ENCODE measurements at places on chromosomes 4 and X.

GRCh38 chr4:88212253-88212561 is 53.8 kb upstream of the ABCG2 start:
- DNase-seq = no peak

DNA sequence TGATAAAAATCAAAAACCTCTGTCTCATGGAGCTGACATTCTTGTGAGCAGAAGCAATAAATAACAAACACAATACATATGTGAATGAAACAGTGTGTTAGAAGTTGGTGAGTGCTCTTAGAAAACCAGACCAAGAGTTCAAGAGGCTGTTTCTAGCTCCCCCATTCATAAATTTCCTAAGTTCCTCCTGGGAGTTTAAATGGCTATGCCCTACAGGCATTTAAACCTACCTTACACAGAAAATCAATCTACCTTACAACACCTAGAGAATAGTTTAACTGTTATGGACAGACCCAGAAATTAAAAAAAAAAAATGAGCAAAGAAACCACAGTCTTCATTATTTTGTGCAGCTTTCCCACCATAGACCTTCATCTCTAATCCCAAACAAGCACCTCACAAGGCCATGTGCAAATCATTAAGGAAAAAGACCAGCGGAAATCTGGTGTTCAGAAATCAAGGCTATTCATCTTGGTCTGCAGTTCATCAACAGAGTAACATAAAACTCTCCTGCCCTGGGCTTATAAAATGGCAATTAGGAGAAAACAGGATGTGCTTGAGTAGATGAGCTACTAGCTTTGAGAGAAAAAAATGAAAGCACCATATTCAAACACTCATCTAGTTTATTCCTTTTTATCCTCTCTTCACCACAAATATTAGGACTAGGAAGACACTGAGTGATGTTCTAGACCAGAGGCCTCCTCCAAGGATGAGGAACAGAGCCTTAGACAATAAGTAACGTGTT is 147.2 kb downstream of the SHROOM3 start:
- no peak for DNase-seq

- no peak for DNase-seq
Measured at GRCh38 chrX:139691843-139692505, 16.0 kb downstream of the MCF2 start.

DNA sequence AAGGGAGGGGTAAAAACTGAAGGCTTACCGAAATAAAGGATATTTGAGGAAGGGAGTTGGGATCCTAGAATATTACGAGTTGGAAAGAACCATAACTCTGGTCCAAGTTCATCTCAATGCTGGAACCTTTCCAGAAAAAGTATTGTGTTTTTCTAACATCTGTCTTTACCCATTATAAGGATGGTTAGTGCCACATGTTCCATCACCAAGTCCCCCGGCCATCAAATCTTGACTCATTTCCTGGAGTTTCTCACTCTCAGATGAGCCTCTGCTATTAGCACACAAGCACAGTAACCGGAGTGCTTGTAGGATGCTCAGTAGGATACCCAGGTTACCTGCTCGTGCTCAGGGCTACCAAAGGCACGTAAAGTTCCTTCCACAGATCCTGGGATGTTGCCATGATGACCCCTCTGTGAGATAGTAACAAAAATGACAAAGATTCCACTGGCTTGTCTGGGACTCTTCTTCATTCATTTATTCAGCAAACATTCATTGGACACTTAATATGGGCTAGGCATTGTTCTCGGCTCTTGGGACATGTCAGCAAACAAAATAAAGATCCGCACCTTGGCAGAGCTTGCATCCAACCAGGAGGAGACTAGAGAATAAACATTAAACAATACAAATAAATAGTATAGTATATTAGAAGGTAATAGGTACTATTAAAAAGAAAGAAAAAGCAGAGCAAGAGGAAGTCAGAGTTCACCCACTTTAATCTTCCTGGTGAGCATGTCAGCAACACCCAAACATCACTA is 36.3 kb downstream of the PKD2 start:
- DNase-seq = no peak

- DNase-seq = no peak
Measured at GRCh38 chrX:154354516-154354915, 19.9 kb downstream of the FLNA start.

DNA sequence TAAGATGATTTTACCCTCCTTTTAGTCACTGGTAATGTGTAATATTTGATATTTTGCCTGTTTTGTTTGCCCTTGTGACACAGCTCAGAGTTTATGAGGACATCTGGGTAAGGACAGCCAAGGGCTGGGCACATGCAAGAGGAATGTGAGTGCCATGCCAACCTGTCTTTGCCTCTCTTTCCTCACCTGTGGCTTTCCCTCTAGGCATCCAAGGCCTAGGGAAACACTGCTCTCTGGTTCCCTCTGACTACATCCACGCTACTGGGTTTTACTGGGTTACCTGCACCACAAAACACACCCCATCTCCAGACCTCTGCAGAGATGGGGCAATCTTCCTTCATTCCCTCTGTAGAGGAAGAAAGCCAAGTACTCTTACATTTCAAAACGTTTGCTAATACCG is 7.7 kb downstream of the HPGDS start:
- no peak for DNase-seq

Data from left forelimb (tissue), 1 donor.